ENCODE measurements at places on chromosomes 5 and 9.

GRCh38 chr5:12242950-12243888 lies 339.0 kb upstream of the CTNND2 start:
- DNase-seq = no peak

- DNase-seq = no peak
These were observed 13.8 kb downstream of the BARHL1 start for GRCh38 chr9:132596200-132596599.

DNA sequence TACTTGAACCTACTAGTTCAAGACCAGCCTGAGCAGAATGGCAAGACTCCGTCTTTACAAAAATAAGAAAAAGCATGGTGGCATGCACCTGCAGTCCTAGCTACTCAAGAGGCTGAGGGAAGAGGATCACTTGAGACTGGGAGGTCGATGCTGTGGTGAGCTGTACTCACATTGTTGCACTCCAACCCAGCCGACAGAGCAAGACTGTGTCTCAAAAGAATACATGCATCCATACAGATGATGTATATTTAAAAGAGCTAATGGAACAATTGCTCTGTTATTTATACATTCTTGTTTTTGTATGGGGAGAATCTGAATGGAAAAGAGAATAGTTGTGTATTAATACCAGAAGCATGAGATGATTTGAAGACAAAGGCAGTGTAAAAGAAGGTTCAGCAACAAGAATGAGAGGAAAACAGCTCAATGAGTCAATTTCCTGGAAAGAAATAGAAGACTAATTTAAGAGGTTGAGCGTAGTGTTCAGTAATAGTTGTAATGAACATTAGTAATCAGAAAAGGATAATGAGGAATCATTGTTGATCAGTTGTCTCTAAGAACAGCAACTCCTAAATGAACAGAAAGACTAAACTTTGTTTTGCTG lies 1.9 kb upstream of the LRRC70 start:
- peak; percentile 3 for DNase-seq

GRCh38 chr9:108910402-108910801 lies 23.5 kb downstream of the ELP1 start:
- DNase-seq = no peak

DNA sequence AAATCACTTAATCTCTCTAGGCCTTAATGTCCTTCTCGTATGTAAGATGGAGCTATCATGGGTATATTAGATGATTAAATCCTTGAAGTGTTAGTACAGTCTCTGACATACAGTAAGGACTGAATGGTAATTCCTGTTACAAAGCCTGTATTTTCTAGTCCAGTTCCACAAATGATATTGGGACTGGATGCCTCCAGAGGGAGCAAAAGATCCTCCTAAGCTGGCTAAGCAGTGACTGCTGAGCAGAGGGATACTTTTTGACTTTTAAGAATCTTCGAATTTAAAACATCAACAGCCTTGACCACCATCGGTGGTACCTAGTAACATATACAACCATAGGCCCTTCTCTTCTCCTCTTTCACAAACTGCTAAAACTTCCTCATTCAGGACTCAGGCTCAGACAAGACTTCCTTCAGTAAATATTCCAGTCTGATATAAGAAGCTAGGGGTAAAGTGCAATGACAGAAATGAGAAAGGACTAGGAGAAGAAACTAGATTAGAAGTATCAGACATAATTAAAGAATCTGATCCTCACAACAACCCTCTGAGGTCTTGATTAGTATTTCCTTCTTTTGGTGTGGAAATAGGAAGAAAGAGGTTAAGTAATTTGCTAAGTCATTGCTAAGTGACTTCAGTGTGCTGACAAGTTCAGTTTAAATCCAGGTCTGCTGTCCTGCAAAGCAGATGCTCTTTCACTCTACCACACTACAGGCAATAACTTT lies 13.9 kb downstream of the PTAR1 start:
- peak; percentile 19 for DNase-seq

DNA sequence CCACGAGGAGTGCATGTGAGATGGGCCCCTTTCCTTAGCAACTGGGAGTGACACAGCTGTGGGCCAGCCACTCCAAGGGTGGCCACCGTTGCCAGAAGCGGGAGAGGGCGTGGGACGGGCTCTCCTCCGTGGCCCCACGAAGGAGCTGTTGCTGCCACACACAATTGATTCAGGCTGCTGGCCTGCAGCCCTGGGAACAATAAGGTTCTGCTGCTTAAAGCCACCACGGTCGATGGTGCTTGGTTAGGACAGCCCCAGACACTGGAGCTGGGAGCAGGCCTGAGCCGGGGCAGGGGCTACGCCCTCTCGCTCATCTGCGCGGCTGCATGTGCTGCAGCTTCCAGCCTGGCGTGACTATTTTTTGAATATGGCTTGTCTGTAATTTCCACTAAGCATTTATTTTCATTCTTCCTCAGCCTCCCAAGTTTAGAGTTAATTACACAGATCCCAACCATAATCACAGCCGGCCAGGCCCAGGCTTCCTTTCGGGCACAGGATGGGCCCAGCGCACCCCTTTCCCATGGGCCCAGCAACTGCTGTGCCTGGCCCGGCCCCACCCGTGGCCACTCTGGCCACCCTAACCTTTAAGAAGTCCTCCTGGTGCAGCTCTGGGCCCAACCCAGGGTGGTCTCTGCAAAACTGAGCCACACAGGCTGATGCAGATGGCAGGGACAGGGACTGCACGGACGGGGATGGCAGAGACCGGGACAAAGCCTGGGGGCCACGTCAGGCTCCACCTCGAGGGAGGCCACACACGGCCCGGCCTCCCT lies 49.7 kb downstream of the VAV2 start:
- DNase-seq = no peak

GRCh38 chr9:90044710-90045151 lies 439.9 kb downstream of the GADD45G start:
- DNase-seq = no peak

- DNase-seq = peak; percentile 21
These were observed 105.3 kb downstream of the UBE2R2 start for GRCh38 chr9:33921967-33922895.

DNA sequence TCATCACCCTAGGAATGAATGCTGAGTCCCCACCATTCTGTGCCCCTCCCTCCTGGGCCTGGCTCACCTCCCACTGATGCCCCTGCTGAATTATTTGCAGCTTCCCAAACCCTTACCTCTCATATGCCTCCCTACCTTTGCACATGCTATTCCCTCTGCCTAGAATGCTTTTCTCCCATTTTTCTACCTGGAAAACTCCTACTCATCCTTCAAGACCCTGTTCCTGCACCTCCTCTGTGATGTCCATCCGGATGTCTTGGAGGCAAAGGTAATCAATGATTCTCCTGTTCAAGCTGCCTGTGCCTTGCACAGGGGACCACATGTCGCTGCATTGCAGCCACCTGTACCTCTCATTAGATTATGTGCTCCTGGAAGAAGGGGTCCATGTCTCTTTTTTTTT lies 104.8 kb upstream of the LMX1B start:
- no peak for DNase-seq

GRCh38 chr5:130884023-130884422 lies 281.0 kb downstream of the HINT1 start:
- no peak for DNase-seq

GRCh38 chr9:21708260-21708711 lies 94.2 kb upstream of the MTAP start:
- DNase-seq = no peak

- no peak for DNase-seq
These were observed 12.4 kb downstream of the DOCK2 start for GRCh38 chr5:169649486-169649885.

DNA sequence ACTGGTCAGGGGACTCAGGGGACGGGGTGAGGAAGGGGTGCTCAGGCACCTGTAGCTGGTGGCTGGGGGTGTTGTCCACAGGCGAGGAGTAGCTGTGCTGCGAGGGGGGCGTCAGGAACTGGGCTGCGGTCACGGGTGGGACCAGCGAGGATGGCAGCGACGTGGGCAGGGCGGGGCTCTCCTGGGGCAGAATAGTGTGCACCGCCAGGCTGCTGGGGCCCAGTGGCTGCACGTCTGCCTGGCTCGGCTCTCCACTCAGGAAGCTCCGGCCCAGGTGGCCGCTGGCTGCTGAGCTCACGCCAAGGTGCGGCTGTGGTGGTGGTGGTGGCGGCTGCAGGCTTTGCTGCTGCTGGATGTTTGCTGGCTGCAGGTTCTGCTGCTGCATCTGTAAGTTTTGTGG lies 13.3 kb upstream of the SEC16A start:
- no peak for DNase-seq

GRCh38 chr5:92309336-92309991 lies 926.3 kb upstream of the ARRDC3 start:
- DNase-seq = peak; percentile 58

DNA sequence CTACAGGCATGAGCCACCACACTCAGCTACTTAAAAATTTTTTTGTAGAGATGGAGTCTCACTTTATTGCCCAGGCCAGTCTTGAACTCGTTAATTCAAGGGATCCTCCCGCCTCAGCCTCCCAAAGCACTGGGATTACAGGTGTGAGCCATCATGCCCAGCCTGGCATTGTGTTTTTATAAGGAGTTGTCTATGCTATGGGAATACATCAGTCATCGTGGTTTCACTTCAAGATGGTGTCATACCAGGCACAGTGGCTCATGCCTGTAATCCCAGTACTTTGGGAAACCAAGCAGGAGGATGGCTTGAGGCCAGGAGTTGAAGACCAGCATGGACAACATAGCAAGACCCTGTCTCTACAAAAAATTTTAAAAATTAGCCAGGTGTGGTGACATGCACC lies 49.7 kb downstream of the CYSTM1 start:
- no peak for DNase-seq

- no peak for DNase-seq
These were observed 421.3 kb downstream of the TLE1 start for GRCh38 chr9:81268048-81268447.

DNA sequence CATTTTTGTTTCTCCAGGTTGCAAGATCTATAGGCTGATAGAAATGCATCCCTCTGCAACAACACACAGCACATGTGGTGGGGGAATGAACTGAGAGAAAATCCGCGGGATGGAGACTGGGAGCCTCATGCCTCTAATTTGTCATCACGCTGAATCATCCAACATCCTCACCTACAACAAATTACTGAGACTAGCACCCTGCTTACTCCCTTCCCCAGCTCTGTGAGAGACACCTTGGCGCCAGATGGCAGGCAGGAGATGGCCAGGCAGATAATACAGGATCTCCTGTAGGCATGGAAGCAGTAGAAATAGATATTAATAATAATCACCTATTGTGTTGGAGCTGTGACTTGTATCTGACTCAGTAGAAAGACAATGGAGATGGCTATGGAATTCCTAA lies 276.9 kb downstream of the SEMA5A start:
- DNase-seq = no peak

- no peak for DNase-seq
These were observed 39.5 kb downstream of the CDO1 start for GRCh38 chr5:115776989-115777388.

- DNase-seq = peak; percentile 2
These were observed 79.3 kb downstream of the BRINP1 start for GRCh38 chr9:119289740-119290433.

DNA sequence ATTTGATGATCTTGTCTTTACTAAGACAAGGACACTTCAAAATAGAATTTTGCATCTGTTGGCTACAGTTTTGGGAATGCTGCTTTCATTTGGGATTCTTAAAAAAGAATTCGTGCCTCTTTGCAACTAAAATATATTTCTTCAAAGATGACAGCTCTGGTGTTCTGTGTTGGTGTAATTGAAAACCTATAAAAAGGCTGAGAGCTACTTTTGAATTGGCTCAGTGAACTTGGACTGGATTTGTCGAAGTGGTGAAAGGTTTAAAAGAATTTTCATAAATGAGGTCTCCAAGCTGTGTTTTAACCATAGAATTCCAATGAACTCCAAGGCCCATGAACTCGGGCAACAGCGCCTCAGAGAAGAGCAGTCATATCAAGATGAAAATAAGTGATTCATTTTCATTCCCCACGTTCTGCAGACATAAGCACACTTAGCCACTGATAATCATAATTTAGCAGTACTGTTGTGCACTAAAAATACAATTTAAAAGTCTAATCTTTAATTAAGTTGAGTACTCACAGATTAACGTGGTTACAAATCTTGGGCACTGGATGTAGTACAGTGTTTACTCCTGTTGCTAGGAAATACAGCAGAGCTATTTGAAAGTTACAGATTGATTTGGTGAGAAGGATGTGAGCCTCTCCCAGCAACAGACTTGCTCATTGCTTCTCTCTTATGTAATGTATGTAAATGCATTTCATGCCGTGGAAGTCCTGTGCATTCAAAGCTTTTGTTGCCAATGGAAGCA lies 10.9 kb downstream of the SNCAIP start:
- no peak for DNase-seq

- DNase-seq = no peak
These were observed 8.9 kb upstream of the HSPA9 start for GRCh38 chr5:138583984-138584637.

DNA sequence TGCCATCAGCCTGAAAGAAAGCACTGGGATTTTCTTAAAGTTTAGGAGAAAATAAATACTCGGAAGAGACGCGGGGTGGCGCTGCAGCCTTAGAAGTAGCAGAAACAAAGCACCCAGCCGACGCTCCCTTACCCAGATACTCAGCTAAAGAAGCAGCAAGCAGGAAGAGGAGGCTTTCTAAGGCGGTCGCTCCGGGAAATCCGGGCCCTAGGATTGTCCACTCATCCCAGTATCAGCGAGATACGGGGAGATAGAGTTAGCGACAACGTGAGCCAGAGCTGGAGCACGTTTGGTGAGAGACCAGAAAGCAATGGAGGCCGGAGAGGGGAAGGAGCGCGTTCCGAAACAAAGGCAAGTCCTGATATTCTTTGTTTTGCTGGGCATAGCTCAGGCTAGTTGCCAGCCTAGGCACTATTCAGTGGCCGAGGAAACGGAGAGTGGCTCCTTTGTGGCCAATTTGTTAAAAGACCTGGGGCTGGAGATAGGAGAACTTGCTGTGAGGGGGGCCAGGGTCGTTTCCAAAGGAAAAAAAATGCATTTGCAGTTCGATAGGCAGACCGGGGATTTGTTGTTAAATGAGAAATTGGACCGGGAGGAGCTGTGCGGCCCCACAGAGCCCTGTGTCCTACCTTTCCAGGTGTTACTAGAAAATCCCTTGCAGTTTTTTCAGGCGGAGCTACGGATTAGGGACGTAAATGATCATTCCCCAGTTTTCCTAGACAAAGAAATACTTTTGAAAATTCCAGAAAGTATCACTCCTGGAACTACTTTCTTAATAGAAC lies at the start of gene PCDHB2:
PCDHB2 (plus strand) TSS at position 135 of the 782 bp plus-strand sequence; CDS start at position 311, 176 bp downstream.
- DNase-seq = no peak

- no peak for DNase-seq
These were observed 125.9 kb downstream of the RGS3 start for GRCh38 chr9:113589407-113589806.

All from Kasumi-1 (cell line).